ENCODE measurements at places on chromosomes 7 and 10.

DNA sequence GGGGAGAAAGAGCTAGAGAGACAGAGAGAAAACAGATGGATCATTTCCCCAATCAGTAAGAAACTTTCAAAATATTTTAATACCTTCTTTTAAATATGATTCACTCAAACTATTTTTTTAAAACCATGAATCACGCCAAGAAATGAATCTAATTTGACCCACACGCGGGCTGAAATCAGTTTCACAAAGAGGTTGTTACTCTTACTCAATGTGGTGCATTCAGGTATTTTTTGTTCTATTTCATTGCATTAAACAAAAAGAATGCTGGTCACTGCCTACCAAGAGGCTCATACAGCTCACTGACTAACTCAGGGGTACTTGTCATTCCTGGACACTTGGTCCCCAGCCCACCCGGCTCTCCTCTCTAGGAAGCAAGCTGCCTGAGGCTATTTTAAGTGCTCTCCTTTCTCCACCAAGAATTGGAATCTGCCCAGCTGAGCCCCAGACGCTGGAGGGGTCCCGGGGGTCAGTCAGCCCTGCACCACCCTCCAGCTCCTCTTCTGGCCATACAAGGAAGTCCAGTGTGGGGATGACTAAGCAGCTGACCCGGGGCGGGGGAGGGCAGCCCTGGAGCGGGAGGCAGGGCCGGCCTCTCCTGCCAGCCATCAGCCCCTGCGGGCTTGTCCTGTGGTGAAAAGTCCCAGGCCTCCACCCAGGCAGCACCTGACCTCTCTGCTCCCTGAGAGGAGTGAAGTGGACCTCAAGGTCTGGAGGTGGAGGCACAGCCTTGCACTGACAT, 21.7 kb upstream of the PFKP start:
- DNase-seq = no peak

DNA sequence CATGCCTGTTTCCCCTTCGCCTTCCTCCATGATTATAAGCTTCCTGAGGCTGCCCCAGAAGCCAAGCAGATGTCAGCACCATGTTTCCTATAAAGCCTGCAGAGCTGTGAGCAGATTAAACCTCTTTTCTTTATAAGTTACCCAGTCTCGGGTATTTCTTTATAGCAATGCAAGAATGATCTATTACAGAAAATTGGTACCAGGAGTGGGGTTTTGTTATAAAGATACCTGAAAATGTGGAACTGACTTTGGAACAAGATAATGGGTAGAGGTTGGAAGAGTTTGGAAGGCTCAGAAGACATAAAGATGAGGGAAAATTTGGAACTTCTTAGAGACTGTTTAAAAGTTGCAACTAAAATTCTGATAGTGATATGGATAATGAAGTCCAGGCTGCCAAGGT, 4.8 kb upstream of the RSU1 start:
- no peak for DNase-seq

DNA sequence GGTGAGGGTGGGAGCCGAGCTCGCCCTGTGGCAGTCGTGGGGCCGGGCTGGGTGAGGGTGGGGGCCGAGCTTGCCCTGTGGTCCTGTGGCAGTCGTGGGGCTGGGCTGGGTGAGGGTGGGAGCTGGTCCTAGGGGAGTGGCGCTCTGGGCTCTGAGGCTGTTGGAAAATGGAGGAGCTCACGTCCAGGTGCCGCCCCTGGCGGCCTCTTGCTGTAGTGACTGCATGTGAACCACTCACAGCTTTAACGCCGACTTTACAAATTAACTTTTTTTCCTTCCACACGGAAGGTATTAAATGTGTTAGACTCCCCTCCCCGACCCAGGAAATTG, 312.6 kb downstream of the WDR37 start:
- no peak for DNase-seq

DNA sequence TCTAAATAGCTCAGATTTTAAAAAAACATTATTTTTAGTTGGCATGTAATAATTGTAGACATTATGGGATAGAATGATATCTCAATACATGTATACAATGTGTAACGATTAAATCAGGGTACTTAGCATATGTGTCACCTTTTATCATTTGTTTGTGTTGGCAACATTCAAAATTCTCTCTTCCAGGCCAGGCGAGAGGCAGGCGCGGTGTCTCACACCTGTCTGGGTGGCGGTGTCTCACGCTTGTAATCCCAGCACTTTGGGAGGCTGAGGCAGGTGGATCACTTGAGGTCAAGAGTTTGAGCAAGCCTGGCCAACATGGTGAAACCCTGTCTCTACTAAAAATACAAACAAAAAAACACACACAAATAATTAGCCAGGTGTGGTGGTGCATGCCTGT, 151.7 kb downstream of the RTKN2 start:
- DNase-seq = no peak

DNA sequence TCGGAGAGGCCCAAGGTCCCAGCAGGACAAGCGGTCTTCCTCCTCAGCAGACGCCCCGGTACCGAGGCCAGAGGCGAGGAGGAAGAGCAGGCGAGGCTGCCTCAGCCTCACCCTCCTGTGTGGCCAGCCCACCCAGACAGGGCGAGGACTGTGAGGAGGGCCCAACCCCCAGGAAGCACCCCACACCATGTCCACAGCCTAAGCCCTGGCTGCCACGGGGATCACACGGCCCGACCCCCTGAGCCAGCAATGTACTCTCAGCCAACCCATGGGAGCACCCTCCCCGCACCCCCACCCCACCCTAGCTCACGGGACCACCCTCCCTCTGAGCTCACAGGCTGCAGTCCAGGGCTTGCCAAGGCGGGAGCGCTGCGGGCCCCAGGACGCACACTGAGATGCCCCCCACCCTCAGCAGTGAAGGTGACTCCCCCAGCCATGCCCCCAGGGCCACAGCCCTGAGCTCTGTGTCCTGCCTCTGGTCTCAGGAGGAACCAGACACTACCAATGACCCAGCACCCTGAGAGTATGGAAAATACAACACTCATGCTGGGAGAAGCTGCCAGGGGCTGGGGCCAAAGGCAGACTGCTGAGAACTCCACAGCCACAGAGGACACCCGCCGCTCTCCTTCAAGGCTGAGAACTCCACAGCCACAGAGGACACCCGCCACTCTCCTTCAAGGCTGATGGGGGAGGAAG, 93.6 kb downstream of the MAD1L1 start:
- no peak for DNase-seq

Data from T-helper 22 cell (primary cell).